ENCODE measurements at places on chromosomes 12 and 14. TPM values are rescaled to one million over a fixed set of nuclear protein-coding genes. Genes with fewer than 3 reads are reported as not detected.

DNA sequence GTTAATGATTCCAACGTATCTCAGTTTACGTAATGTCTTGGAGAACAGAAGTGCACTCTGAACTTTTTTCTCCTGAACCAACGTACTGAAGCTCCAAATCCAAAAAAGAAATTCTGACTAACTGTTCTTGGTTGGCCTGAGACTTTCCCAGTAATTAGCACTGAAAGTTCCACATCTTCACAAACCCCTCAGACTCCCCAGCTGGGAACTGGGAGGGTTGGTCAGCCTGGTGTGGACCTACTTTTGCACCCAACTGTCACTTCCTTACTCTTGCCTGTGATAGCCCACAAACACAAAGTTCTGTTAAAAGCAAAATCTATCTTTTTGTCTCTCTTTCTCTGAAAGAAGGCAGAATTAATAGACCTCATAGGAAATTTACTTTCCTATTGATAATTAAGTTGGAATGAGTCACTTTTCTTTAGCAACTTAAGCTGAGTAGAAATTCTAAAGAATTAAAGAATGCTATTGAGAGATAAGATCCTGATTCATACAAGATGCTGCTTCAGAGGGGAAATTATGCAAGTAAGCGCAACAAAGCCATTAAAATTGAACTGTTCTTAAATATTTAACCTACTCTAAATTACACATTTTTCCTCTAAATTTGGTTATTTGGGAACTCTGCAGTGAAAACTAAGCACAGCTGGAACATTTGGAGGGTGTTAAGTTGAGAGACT is 155.0 kb downstream of the EPS8 start:
- no peaks in the 10 kb centered on the region for H3K27me3 ChIP-seq
- DNase-seq: no peak
- H3K4me3 ChIP-seq: no peak overlapping the region
- no peak overlapping the region for H3K27ac ChIP-seq

DNA sequence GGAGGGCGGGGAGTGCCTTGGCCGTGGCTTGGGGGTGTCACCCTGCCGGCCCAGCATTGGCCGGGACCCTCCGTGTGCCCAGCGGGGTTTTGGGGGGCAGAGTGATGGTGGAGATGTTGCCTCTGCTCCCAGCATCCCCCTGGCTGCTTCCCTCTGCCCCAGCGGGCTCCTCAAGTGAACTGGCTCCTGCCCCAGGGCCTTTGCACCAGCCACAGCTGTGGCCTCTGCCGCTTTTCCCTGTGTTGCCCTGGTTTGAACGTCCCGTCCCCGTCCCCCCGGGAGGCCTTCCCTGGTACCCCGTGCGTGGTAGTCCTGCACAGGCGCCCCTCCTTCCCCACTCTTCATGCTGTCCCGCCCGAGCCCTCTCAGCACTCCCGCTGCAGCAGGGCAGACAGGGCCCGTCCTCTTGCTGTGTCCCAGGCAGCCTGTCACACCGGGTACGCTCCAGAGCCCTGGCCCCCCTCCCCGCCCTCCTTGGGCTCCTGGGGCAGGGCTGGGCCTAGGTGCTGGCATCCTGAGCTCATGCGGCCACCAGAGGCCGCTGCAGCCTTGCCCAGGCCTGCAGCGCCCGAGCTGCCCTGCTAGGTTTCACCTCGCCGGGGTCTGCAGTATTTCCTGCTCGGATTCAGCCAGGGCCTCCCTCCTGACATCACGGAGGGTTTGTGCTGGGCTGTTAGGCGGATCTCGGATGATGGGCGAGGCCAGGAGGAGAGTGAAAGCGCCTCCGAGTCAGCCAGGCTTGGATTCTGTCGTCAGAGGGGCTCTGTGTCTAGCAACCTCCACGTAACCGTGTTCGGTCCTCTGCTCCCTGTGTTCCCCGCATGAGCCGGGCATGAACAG is 9.5 kb downstream of the NOC4L start:
- DNase-seq: peak; percentile 64
- peaks cover 27% of the 10 kb centered on the region for H3K4me1 ChIP-seq
- no peak overlapping the region for H3K27ac ChIP-seq
- H3K27me3 ChIP-seq: no peaks in the 10 kb centered on the region
- H3K36me3 ChIP-seq: peaks cover 48% of the 10 kb centered on the region

Gene ANKRD52
- total RNA-seq: 39.1 TPM

Gene JAG2
- total RNA-seq: 48.4 TPM

GRCh38 chr12:27109334-27110028 is 27.1 kb upstream of the C12orf71 start:
- H3K4me1 ChIP-seq: no peaks in the 10 kb centered on the region
- H3K27ac ChIP-seq: no peak overlapping the region
- no peak overlapping the region for H3K4me3 ChIP-seq
- DNase-seq: no peak
- H3K27me3 ChIP-seq: peaks cover 2% of the 10 kb centered on the region

- no peaks in the 10 kb centered on the region for H3K27me3 ChIP-seq
- no peak overlapping the region for H3K4me3 ChIP-seq
- peak; percentile 42 for DNase-seq
- H3K4me1 ChIP-seq: no peaks in the 10 kb centered on the region
- H3K27ac ChIP-seq: no peak overlapping the region
Measured at GRCh38 chr12:118541934-118542333, 165.6 kb downstream of the SUDS3 start.

DNA sequence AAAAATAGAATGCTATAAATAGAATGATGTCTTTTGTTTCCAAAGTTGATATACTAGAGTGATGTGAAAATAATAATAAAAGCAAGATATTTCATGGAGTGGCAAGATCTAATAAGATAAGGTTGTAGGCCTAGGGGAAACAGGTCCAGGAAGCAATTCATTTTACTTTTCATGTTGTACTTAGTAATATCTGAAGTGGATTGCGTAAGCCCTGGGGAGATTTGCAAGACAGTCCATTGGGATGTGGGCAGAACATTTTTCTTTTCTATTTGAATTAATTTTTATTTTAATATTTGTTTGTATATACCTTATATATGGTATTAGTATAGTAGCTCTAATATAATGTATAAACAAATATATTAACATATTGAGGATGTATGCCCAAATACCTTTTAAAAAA is 7.5 kb downstream of the NUBPL start:
- H3K27ac ChIP-seq: no peak overlapping the region
- no peaks in the 10 kb centered on the region for H3K4me1 ChIP-seq
- no peak for DNase-seq

DNA sequence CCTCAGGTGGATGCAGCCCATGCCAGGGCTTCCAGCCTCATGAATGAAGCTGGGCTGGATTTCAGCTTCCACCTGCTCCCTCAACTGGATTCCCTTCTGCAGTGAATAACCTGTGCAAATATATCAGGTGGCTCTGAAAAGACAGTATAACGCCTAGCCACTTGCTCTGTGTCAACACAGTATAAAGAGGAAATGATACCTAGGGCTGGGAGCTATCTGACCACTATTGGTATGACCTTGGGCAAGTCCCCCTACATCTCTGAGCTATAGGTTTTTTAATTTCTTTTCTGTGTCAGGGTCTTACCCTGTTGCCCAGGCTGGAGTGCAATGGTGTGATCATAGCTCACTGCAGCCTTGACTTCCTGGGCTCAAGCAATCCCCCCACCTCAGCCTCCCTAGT is 19.8 kb downstream of the ISM2 start:
- peaks cover 4% of the 10 kb centered on the region for H3K27me3 ChIP-seq
- H3K4me1 ChIP-seq: no peaks in the 10 kb centered on the region
- no peaks in the 10 kb centered on the region for H3K36me3 ChIP-seq
- no peak overlapping the region for H3K27ac ChIP-seq
- DNase-seq: no peak

GRCh38 chr12:26231470-26231869 is 36.1 kb downstream of the SSPN start:
- peaks cover 2% of the 10 kb centered on the region for H3K27me3 ChIP-seq
- no peaks in the 10 kb centered on the region for H3K4me1 ChIP-seq
- H3K36me3 ChIP-seq: no peaks in the 10 kb centered on the region
- DNase-seq: no peak

DNA sequence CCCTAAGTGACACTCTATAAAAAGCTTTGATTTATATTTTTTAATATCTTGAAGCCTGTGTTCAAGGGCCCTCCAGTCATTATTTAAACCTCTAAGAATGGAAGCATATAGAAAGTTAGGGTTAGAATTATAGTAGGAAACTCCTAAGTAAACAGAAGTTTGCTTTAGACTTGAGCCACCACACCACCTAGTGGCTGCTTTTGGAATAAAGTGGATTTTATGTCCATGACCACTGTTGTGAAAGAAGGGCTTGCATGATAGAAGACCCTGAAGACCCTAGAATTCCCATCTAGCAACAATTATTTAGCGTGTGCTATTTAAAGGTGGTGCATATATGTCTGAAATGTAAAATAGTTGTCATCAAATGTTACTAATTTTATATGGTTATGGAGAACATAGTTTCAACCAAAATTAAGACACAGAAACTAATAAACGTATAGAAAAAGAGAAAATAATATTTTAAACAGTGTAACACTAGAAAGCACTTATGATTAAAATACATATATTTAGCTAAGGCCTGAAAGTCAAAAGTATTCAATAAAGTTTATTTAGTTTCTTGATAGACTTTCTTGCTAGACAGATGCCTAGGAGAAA is 21.3 kb downstream of the LRRIQ1 start:
- no peaks in the 10 kb centered on the region for H3K36me3 ChIP-seq
- no peak overlapping the region for H3K4me3 ChIP-seq
- peak; percentile 48 for DNase-seq
- H3K27me3 ChIP-seq: no peaks in the 10 kb centered on the region
- H3K4me1 ChIP-seq: no peaks in the 10 kb centered on the region

- no peak overlapping the region for H3K27ac ChIP-seq
- peaks cover 11% of the 10 kb centered on the region for H3K36me3 ChIP-seq
- no peaks in the 10 kb centered on the region for H3K27me3 ChIP-seq
- peaks cover 5% of the 10 kb centered on the region for H3K4me1 ChIP-seq
- no peak for DNase-seq
Measured at GRCh38 chr12:68768431-68768939, 22.5 kb downstream of the SLC35E3 start.

GRCh38 chr12:6945613-6946012 is 1.8 kb downstream of the C12orf57 start:
- H3K4me3 ChIP-seq: peak overlapping the region; percentile 49
- peaks cover 13% of the 10 kb centered on the region for H3K4me1 ChIP-seq
- no peaks in the 10 kb centered on the region for H3K27me3 ChIP-seq
- H3K27ac ChIP-seq: peak overlapping the region; percentile 50

All from K562 (cell line).